Activated CD4-positive, CD25-positive, alpha-beta regulatory T cell treated with anti-CD3 and anti-CD28 coated beads, Interleukin-2, amount 50 U/mL, for 16 hours (primary cell): ENCODE measurements at places on chromosomes 4 and X.

- DNase-seq = no peak
Observed at GRCh38 chr4:13905543-13905942, 278.0 kb upstream of the BOD1L1 start.

- DNase-seq = no peak
Observed at GRCh38 chrX:2513121-2513664, 12.4 kb upstream of the DHRSX start.

DNA sequence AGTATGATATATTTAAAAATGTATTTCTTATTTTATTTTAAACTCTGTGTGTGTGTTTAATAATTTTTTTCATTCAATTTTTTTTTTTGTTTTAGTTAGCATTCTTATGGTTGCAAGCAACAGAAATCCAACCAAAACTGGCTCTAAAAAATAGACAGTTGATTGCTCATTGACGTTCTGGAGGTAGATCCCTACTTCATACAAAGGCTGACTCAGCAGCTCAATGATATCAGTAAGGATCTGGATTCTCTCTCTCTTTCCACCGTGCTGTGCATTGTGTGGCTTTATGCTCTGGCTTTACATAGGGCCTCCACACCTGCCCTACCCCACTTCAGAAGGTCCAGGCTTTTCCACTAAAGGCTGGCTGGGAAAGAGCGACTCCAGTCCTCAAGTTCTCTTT lies 117.8 kb downstream of the UCHL1 start:
- DNase-seq = no peak

DNA sequence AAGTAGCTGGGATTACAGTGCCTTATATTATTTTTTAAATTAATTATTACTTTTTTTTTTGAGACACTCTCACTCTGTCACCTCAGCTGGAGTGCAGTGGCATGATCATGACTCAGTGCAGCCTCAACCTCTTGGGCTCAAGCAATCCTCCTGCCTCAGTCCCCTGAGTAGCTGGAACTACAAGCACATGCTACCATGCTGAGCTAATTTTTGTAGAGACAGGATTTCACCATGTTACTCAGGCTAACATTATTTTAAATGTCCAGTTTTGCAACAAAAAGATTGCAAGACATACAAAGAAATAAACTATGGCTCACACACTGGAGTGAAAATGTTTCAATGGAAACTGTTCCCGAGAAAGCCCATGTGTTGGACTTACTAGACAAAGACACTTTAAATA lies 59.2 kb downstream of the MND1 start:
- DNase-seq = no peak

GRCh38 chr4:55312489-55313101 lies 33.4 kb upstream of the SRD5A3 start:
- DNase-seq = no peak

DNA sequence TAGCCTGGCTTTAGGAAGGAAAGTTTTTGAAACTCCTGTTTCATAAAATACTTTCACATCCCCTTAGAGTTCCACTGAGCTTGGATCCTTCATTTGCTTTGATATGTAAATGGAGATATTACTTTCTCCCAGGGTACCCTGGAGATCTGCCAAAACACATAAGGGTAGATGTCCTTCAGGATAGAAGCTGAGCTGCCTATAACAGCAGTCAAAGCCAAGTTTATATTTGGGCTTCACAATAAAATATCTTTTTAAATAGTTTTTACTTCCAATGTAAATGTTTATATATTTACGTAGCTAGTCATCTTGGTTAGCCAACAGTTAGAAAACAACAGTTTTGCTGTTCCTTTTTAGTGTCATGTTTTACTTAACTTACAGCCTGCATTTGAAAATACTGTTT lies 742.3 kb upstream of the POU3F4 start:
- DNase-seq = no peak

DNA sequence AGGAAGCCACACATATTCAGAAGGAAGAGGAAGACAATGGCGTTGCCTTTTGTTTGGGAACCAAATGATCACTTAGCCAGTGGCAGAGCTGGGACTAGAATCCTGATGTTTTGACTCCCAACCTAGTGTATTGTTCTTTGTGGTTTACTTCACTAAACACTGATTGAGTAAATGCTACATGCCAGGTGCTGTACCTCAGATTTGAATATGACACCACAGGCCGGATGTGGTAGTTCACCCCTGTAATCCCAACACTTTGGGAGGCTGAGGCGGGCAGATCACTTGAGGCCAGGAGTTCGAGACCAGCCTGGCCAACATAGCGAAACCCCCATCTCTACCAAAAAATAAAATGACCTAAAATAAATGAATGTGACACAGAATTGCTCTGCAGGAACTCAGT lies 8.4 kb downstream of the NDUFA1 start:
- no peak for DNase-seq

GRCh38 chr4:103934178-103934789 lies 214.5 kb upstream of the TACR3 start:
- no peak for DNase-seq

DNA sequence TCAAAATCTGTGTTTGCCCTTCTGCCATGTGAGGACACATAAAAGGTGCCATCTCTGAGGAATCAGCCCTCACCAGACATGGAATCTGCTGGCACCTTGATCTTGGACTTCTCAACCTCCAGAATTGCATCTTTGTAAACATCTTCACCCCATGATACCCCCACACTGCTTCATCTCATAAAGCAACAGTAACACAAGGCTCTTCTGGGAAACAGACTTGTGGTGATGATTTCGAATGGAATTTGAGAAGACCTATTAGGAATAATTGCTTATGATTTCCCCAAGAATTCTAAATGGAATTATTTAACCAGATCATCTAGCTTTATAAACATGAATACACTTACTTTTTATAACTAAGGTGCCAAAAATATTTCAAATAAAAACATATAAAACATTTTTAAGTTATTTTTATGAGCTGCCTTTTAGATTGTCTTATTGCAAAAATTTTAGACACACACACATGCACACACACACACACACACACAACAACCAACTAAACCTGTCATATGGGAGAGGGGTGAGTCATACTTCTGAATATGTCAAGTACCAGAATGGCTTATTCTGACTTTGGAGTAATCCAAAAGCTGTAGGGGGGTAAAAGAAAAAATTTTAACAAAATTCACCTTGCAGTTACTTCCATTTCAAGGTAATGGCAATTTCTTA lies 82.0 kb downstream of the USP46 start:
- no peak for DNase-seq

- no peak for DNase-seq
Observed at GRCh38 chrX:153475271-153475670, 4.9 kb upstream of the HAUS7 start.

DNA sequence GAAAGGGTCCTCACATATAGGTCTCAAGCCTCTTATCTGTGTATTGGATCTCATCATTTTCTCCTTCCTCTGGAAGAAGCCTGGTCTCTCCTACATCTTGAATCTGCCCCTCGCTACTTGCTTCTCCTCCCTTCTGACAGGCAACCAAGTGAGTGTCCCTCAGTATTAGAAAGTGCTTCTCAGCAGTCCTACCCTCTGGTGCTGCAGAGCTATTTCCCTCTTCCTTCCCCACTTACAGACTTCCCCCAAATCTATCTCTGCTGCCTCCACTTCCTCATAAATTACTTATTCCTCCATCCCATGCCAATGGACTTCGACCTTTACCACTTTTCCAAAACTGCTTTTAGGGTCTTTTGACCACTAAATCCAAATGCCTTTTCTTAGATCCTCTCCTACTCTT lies 129.1 kb upstream of the NAP1L5 start:
- DNase-seq = no peak
